Stimulated activated CD8-positive, alpha-beta memory T cell treated with anti-CD3 and anti-CD28 coated beads, Interleukin-7, amount 100 ng/mL, for 1 hour (primary cell): ENCODE measurements at places on chromosomes 6 and 20.

DNA sequence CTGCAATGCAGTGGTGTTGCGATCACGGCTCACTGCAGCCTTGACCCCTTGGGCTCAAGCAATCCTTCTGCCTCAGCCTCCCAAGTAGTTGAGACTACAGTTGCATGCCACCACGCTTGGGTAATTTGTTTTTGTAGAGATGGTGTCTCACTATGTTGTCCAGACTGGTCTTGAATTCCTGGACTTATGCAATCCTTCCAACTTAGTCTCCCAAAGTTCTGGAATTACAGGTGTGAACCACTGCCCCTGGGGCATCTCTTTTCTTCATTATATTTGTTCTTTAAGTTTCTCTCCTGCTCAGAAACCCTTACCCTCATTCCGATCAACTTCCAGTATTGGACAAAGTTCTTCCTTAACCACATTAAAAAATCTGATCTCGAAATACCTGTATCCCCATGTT, 44.7 kb upstream of the DEK start:
- no peak for DNase-seq

- DNase-seq: no peak
Observed at GRCh38 chr6:140271759-140272377, 897.4 kb upstream of the CITED2 start.

- DNase-seq: no peak
Observed at GRCh38 chr20:59589086-59589684, 15.2 kb upstream of the PHACTR3 start.

DNA sequence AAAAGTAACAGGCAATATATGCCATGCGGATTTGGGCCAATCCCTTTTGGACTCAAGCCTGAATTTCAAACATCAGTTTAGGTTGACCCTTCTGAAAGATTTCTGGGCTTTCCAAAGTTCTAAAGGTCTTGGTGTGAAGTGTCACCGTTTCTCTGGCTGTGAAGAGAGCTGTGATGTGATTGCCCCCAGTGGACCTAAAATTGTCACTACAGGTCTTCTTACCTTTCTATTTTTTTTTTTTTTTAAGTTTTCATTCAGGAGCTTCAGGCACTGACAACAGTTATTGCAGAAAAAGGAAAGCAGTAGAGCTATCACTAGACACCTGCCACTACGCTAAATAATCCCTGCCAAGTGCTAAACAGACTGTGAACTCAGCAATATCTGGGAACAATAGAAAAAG, 75.7 kb upstream of the OPRM1 start:
- no peak for DNase-seq

GRCh38 chr20:53177687-53178086, 205.5 kb downstream of the TSHZ2 start:
- no peak for DNase-seq

- DNase-seq: no peak
Observed at GRCh38 chr20:37673444-37673843, 20.4 kb upstream of the CTNNBL1 start.

GRCh38 chr6:111652156-111652555, 46.5 kb upstream of the TRAF3IP2 start:
- DNase-seq: no peak

- no peak for DNase-seq
Observed at GRCh38 chr6:103925317-103925716, 934.4 kb downstream of the HACE1 start.

DNA sequence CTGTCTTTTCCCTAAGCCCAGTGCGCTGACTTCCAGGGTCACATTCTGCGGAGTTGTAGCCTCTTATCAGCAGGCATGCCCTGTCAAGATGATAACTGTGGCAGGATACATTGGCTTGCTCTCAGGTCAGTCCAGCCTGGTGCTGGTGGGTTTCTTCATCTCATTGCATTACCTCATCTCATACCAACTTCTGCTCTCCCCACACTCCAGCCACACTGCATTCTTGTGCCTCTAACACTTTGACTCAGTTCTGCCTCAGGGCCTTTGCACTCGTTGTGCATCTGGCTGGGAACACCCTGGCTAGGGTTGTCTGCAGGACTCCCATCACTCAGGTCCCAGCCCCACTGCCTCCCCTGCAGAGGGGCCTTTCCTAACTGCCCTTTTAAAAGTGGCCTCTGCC, 110.3 kb upstream of the BACH2 start:
- no peak for DNase-seq

GRCh38 chr6:113623129-113623528, 234.0 kb upstream of the MARCKS start:
- no peak for DNase-seq

- DNase-seq: no peak
Observed at GRCh38 chr6:222468-222867, 69.8 kb upstream of the DUSP22 start.

DNA sequence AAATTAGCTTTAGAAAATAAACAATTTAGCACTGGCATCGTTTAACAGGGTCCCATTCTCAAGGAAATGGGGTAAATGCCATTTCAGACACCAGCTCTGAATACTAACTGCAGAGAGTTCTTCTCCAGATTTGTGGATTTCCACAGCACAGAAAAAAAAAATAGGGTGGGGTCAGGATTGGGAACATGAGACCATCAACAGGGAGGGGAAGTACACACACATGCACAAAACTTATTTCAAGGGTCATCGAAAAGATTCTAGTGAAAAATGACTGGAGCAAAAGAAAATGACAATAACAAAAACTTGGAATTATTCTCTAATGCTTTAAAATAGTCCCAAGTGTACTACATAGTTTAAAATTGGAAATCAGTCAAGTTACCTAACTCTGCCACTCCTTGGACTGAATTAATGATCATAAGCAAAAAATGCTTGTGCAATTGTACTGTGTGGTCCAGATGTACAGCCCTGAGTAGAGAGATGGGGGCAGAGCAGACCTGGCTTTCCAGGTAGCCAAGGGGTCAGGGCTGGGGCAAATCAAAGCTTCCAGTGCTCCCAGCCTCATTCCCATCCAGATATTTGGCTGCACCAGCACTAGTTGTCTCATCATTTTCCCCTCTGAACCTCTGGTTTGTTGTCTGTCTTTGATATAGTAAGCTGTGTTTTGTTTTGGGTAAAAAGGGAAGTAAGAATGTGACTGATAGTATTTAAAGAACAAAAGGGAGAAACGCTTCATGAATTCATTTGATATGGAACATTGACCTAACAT, 152.4 kb downstream of the SOBP start:
- no peak for DNase-seq

DNA sequence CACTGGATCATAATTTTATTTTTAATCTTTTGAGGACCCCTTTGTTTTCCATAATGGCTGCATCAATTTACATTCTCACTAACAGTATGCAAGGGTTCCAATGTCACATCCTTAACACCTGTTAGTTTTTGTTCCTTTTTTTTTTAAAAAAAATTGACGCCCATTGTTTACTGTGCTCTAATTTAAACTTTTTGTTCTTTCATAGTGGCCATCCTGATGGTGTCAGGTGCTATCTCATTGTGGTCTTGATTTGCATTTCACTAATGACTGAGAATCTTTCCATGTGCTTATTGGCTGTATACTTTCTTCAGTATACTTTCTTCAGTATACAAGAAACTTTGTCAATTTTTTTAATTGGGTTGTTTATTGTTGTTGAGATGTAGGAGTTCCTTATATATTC, 347.0 kb downstream of the RNGTT start:
- no peak for DNase-seq

GRCh38 chr6:91575032-91575431, 988.2 kb upstream of the MAP3K7 start:
- DNase-seq: no peak

DNA sequence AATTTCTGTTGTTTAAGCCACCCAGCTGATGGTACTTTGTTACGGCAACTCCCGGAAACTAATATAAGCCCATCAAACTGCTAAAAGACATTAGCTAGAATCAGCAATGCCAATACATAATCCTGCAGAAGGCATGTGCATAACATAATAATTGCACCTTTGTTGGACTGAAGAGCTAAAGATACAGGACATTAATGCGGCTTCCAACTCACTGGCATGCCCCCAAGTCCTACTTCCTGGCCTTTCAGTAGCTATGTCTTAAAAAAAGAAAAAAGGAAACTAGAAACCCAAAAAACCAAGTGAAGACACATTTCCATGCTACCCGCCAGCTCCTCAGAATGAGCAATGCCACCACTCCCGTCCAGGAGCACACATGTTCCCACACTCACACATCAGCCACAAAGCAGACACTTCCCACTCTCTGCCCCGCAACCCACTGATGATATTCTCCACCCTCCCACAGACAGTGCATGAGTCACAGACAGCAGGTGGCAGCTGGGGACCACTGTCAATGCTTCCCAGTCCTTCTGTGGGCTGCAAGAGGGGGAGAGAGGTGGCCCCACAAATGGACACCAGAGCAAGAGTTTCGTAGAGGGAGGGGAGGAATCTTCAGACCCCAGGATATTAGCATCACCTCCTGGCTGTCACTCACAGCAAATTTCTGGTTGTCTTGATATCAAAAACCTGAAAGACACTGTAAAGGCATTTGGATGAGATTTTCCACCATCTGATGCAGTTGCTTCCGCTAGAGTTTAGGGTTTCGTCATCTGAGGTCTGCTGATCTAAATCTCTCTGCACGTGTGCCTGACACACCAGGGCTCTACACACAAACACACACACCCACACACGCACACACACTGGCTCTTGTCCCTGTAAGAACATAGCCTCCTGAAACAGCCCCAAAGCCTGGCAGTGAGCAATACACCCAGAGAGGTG, 32.8 kb downstream of the GFOD1 start:
- peak; percentile 39 for DNase-seq

GRCh38 chr20:18571578-18571977, 4.3 kb downstream of the SMIM26 start:
- no peak for DNase-seq

DNA sequence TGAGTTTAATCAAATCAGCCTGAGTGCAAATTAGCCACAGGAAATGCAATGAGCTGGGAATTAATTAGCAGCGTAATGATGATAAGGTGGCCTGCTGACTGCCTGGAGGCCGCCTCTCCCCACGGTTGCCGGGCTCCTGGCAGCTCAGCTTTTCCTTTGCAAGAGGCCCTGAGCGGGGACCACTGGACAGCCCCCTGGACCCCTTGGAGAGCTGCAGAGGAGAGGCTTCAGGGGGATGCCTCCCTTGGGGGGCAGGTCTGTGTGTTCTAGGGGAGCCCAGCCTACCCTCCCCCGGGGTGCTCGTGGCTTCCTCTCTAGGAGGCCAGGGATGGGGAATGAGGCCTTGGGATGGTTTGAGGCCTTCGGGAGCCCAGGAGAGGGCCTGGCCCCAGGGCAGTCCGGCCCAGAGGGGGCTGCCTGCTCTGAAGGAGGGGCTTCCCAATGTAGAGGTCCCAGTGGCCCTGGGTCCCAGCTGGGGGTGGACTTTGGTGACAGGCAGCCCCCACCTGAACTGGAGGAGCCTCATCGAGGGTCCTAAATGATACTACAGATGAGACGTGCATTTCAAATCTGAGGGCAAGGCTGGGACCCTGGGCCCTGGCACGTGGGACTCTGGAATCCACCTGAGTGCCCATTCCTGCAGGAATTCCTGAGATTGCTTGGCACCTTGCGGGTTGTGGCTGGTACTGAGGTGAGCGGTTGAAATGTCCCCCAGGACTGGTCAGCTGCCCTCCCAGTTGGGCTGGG, 66.4 kb upstream of the BHLHE23 start:
- DNase-seq: no peak

DNA sequence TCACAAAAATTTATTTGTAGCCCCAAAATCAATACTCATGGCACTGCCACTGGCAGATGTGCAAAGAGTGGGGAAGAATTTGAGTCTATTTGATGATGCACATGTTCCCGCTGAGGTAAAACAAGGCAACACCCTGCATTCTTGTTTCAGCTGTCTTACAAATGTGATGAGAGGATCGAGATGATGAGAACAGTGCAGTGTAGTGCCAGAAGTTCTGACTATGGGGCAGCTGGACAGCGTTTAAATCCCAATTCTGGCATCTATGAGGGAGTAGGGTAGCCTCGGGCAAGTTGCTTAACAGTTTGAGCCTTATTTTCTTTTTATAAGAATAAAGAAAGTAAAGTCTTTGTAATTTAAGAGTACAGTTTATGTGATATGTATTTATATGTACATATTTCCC, 296.7 kb upstream of the FKBP1C start:
- DNase-seq: no peak

DNA sequence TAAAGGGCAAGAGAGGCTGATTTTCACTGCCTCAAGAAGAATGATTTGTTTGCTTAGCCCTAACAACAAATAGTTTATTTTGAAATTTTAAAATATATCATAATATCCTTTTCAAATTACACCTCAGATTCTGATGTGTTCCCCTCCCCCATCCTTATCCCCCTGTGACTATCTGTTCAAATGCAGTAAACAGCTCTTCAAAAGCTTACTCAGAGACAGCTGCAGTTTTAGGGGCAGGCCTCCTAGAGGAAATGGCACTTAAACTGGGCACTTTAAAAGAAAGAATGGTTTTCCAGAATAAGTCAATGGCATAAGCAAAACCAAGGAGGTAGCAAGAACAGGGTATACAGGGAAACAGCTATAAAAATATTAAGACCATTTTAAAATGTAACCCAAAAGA, 118.6 kb upstream of the UST start:
- no peak for DNase-seq

DNA sequence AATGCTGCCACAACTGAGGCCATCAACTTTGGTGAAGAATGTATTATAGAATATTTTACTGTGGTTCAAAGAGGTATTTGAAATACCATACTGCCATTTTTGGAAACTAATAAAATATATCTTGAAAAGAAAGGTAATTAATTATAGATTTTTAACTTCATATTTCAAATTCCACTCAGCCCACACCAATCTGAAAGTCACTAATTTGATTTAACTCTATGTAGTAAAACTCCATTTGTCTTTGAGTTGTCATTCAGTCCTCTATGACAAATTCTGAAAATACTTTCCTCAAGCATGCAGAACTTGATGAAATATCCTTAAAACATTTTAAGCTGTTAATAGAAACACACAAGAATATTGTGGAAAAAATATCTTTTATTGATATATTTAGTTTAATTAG, 1196.7 kb upstream of the CITED2 start:
- DNase-seq: no peak

DNA sequence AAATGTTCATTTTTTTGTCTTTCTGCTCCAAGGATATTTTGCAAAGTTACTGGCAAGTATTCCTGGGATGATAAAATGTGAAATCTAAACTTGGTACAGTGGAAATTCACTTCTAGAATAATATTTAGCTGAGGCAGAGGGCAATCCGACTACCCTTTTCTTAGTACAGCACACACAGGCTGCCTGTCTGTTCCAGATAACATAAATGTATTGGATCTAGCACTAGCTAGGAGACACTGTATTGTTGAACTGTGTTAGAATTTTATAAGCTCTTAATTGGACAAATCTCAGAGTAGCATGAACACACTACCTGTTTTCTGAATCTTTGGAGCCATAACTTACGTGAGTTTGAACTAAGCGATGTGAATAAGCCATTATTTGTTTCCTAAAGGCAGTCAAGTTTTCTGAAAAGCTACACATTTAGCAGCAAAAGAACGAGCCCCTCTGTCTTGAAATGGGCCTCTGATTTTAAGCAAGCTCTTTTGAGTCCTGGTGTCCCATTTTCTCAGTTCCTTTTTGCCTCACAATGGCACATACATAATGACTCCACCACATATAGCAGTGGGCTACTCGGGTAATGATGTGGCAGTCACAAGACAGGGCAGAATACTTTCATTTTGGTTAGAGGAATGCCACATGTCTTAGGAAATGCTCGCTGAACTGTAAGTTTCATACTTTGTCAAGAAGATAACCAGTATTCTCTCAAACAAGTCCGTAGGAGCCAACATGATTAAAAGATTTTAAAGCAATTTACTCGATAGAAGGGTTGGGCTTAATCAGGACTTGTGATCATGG, 116.5 kb upstream of the ESR1 start:
- DNase-seq: no peak

GRCh38 chr20:35870541-35871258, 83.6 kb downstream of the SCAND1 start:
- no peak for DNase-seq

GRCh38 chr6:157090736-157091135, 232.6 kb downstream of the TMEM242 start:
- DNase-seq: no peak
